ENCODE measurements at places on chromosomes 7 and 10.

GRCh38 chr7:124689523-124689922 lies 76.1 kb downstream of the GPR37 start:
- DNase-seq: no peak

GRCh38 chr7:34728156-34728555 lies 70.1 kb downstream of the NPSR1 start:
- DNase-seq: no peak

GRCh38 chr10:86960863-86961434 lies 2.5 kb downstream of the SNCG start:
- DNase-seq: no peak

- DNase-seq: no peak
Measured at GRCh38 chr10:33117230-33117629, 159.2 kb upstream of the ITGB1 start.

- no peak for DNase-seq
Measured at GRCh38 chr7:46603296-46603752, 682.3 kb upstream of the IGFBP3 start.

Measured in activated CD8-positive, alpha-beta memory T cell treated with anti-CD3 and anti-CD28 coated beads, Interleukin-2, amount 50 U/mL, for 48 hours (primary cell).